H54 (cell line): ENCODE measurements at places on chromosomes 5 and 9.

DNA sequence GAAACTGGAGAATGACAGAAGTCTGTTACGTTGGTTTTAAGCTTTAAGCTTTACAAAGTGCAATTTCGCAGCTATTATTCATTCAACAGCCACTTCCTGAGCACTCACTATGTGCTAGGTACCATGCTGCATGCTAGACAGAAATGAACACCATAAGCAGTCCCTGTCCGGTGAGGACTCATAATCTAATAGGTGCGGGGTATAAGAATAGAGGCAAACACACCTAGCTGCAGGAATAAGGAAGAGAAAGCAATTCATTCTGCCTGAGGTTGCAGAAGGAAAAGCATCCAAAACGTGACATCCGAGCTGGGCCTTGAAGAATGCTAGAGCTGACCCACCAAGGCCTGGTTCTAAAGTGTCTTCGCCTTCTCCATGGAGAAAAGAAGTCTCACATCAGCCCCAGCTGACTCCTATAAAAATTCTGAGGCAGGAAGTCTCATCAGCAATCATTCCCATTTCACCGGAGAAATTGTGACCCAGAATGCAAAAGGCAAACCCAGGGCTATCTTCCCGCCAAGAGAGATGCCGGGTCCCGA is 542 bp downstream of the FKBP15 start:
- no peak for DNase-seq

- no peak for DNase-seq
Observed at GRCh38 chr9:28912621-28913020, 1339.3 kb upstream of the C9orf72 start.

GRCh38 chr9:136847826-136848392 is 1.3 kb upstream of the PHPT1 start:
- DNase-seq, result no peak

GRCh38 chr9:131287359-131287758 is 2.2 kb upstream of the PLPP7 start:
- DNase-seq, result no peak

DNA sequence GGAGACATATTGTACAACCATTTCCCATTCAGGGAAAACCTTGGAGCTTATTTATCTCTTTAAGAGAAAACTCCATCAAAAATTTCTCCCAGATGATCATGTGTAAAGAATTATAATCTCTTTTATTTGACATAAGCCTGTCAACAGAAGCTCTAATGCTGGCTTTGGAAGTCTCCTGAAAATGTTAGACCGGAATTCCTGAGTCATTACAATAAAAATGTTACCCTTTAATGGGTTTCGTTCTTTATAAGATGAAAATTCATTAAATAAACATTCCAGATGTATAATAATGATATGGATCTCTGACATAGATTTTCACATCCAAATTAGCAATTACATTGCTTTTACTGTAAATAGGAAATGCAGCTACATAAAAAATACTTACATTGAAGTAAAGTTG is 1036.4 kb downstream of the EFNA5 start:
- DNase-seq, result no peak

DNA sequence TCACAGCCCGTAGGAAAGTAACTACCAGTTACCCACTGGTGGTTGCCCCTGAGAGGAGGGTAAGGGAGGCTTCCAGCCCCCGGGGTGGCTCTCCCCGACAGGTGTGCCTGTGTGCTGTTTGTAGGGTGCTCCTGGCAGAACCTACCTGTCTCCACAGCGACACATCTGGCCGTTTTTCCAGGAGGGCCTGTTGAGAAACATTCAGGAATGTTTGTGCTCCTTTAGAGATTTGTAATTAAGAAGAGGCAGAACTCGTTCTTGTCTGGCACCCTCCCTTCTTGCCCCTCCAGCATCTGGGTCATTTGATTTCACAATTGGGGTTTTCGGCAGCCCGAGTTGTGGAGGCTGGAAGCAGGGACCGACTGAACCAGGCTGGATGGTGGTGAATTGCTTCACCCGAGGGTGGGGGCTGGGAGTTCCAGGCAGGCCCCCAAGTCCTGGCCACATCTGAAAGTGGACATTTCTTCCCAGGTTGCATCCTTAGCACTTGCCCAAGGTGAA is 74.2 kb downstream of the WWC1 start:
- DNase-seq, result no peak

GRCh38 chr5:35003018-35003957 is 44.5 kb downstream of the AGXT2 start:
- DNase-seq, result peak; percentile 55

- no peak for DNase-seq
Observed at GRCh38 chr5:180059326-180059725, 12.2 kb downstream of the RNF130 start.
